ENCODE measurements at places on chromosomes 11 and 22.

DNA sequence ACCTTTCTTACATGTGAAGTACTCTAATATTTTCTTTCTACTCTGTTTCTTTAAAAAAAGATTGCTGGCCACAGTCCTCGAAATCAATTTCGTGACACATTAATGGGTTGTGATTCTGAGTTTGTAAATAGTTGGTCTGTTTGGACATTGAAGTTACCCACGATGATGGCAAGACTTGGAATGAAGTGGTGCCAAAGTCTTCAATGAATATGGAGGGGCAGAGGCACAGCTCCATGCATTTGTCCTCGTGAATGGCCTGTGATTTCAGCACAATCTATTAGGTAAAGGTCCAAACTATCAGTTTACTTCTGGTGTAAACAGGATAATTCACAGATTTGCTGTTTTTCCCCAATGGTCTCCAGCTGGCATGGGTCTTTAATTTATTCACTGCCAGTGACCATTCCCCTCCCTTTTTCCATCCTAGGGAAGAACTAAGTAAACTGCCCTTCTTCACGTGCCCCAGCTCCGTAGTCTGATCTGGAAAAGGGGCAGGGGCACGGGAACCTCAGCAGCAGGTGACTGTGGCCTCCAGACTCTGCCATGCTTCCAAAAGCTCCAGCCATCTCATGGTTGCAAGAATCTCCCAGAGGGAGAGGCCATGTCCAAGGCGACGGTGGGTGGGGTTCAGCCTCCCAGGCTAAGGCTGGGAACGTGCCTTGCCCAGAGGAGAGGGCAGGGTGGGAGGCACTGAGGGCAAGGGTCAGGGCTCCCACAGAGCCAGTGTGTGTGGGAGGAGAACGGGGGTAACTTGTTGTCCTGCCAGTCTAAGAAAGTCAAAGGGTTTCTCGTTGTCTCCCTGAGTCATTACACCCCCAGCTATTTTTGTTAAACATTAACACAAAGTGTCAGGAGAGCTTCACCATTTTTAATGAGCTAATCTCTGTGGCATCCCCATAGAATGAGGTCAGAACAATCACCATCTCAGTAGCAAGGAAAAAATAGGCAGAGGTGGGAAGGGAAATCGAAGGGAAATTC lies 16.9 kb upstream of the PEX26 start:
- no peak for DNase-seq

DNA sequence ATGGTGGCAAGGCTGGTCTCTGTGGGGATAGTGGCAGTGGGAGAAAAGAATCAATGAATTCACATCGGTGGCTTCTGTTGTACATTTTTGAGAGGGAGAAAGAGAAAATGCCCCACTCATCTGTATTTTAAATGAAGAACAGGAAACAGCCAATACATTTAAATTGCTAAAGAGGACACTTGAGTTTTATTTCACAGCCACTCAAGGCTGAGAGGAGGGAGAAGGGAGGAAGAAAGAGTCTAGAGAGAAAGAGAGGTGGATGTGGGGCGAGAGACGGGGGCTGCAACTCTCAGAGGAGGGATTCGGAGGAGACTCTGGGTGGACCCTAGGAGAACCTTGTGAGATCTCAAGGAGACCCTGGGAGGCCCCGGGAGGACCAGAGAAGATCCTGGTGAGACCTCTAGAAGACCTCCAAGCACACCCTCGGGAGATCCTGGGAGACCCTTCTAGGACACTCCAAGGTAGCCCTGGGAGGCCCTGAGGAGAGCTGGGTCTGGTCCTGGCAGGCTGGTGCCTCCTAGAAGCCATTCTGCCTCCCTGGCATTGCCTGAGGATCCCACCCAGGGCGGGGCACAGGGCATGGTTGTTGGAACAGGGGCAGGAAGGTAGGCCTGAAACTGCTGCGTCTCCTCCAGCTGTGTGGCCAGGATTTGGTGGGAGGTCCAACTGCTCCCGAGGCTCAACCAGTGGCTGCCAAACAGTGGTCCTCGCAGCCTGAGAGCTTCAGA lies 91.0 kb upstream of the SHISAL1 start:
- no peak for DNase-seq

DNA sequence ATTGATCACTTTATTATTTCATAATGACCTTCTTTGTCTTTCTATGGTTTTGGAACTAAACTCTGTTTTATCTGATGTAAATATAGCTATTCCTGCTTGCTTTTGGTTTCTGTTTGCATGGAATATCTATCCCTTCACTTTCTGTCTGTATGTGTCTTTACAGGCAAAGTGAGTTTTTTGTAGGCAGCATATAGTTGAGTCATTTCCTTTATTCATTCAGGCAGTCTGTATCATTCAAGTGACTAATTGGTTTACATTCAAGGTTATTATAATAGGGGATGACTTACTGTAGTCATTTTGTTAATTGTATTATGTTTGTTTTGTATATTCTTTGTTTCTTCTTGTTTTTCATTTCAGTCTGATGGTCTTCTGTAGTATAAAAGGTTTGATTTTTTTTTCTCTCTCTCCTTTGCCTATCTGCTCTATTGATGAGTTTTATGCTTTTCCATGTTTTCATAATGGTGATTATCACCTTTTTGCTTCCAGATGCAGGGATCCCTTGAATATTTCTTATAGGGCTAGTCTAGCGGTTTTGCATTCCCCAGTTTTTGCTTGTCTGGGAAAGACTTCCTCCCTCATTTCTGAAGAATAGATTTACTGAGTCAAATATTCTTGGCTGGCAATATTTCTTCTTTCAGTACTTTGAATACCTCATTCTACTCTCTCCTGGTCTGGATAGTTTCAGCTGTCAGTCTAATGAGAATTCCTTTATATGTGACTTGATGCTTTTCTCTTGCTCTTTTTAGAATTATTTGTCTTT lies 50.4 kb downstream of the GDPD4 start:
- DNase-seq = no peak

DNA sequence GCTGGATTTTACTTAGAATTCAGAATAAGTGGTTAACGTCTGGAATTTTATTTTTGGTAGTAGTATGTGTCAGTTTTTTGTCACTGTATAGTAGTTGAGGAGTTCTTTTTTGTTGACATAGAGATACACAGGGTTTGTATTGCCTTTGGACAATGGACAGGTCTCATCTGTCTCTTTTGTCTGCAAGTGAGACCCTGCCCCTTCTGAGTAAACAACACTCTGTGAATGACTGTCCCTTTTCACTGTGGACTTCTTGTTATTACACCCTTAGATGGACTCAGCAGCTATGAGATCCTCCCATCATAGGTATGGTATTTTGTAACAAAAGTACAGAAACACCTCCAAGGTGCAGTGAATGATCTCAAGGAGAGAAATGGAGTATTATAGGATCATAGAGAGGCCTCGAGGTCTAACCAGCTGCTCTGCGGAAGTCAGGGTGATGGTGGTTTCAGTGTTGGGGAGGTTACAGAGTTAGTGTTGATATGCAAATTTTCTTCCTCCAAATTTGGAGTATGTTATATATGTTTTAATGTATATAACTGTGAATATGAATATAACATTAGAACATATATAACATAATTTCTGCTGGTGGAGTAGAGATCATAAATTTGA lies 7.8 kb downstream of the PPP6R3 start:
- DNase-seq = no peak

DNA sequence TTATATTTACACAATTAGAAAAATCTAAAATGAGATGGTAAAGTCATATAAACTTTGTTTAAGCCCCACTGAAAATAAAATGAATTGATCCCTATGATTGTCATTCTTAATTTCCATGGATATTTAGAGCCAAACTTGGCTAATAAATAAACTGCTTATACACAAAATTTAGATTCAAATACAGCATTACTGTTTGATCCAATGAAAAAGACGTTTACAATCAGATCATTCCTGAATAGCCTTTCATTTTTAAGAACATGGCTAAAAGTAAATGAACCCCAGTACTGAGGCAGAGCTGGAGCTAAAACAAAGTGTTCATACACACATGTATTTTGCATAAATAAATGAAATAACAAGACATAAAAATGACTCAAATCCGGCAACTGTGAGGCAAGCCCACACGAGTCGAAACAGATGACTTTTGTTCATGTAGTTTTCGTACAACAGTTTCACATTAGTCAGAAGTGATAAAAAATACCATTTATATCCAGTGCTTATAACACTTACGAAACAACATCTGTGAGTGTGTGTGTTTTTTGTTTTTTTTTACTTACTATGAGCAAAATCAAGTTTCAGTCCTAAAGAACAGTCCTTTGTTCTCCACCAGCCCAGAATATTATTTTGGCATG lies 386.5 kb downstream of the SOX6 start:
- DNase-seq = no peak
